Kasumi-1 (cell line): ENCODE measurements at places on chromosomes 3 and 15.

GRCh38 chr3:47261301-47261700 is 21.3 kb downstream of the KIF9 start:
- DNase-seq, result no peak

DNA sequence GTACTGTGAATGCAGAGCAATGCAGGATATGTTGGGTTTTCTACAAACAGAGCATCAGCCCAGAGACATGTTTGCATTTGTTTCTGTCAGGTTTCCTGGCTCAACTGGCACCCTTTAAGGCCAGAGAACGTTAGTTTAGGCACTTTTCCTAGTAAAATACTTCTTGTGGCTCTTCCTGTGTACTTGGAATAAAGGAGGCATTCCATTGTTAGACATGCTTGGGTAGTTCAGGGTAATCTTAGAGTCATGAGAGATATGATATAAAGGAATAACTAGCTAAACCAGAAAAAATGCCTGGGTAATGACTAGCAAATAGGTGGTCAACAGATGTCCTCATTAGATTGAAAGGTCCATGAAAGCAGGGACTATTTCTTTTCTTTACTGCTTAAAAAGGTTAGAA is 60.4 kb upstream of the RBM5 start:
- no peak for DNase-seq

- no peak for DNase-seq
These were observed 151.3 kb upstream of the LPP start for GRCh38 chr3:188002626-188003138.

GRCh38 chr3:101065962-101066361 is 72.7 kb upstream of the ABI3BP start:
- no peak for DNase-seq

DNA sequence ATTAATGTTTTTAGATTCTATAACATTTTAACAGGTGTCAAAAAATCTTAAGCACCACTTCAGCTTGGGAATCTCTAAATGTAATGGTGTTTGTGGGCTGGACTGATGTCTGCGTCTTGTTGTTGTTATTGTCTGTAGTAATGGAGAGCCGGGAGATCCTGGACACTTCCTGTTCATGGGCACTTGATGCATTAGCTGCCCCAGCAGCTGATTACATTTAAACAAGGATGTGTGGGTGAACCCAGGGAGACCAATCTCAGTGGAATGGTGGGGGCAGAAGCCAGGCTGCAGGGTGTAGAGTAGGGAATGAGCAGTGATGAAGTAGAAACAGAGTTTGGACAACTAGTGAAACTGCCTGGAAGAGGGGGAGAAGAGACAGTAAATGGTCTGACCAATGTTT is 7.8 kb downstream of the CCR5AS start:
- no peak for DNase-seq

DNA sequence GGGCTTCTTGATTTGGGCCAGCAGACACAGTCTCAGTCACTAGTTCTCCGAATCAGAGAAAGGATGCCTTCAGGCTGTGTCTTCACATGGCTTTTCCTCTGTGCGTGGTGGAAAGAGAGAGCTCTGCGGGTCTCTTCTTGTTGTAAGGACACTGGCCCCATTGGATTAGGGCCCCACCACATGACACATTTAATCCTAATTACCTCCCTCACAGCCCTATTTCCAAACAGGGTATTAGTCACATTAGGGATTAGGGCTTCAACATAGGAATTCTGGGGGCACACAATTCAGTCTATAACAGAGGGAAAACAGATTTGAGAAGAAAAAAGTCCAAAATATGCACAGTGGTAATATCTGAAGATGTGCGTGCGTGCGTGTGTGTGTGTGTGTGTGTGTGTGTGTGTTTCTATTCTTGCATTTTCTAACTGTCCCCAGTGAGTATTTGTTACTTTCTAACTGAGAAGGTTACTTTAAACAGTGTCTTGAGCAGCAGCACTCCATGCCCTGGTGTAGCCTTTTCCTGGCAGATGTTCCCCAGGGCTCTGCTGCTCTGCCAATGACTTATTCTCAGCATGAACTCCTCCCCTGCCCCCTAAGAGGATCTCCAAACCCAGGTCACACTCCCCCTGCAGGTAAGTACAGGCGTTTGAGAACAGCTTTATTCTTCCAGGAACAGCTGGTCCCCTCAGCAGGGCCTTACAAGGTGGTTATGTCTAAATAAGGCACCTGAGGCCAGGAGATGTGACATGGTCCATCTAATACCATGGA is 72.9 kb downstream of the RPL39L start:
- peak; percentile 69 for DNase-seq

DNA sequence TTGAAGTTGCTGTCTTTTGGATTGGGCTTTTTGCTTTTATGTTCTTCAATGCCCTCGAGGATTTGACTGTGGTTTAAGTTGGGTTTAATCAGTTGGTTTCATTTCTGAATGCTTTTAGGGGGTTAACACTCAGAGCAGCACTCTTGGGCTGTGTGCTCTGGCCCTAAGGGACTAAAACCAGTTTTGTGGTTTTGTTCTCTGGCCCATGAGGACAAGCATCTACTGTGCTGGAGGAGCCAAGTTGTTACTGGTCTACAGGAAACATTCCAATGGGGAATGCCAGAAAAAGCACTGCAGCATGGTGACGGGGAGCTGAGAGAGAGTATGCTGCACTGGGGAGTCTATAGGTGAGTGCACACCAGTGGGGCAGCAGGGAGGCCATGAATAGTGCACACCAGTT is 596.9 kb downstream of the ZBBX start:
- no peak for DNase-seq

DNA sequence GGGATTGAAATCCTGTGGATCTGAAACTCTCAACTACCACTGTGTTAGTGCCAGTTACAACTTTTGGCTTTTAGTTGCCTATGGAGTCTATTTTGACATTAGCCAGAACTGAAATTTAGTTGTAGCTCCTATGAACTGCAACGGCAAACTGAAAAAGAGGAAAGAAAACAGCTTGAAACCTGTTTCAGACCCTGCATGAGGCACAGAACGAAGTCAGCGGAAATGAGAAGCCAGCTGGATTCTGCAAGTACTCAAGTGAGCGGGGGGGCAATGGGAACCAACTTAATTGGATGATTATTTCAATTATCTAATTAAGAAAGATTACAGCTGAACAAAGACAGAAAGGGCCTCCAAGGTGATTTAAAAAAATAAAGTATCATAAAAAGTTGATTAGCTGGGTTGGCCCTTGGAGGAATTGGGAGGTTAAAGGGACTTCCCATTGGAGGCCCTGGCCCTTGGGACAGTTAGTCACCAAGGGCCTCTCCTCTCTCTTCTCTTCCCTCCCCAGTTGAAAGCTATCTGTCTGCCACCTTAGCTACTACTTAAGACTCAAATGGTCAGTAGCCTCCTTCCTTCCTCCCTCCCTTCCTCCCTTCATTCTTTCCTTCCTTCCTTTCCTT is 352.1 kb downstream of the SHQ1 start:
- DNase-seq, result no peak

DNA sequence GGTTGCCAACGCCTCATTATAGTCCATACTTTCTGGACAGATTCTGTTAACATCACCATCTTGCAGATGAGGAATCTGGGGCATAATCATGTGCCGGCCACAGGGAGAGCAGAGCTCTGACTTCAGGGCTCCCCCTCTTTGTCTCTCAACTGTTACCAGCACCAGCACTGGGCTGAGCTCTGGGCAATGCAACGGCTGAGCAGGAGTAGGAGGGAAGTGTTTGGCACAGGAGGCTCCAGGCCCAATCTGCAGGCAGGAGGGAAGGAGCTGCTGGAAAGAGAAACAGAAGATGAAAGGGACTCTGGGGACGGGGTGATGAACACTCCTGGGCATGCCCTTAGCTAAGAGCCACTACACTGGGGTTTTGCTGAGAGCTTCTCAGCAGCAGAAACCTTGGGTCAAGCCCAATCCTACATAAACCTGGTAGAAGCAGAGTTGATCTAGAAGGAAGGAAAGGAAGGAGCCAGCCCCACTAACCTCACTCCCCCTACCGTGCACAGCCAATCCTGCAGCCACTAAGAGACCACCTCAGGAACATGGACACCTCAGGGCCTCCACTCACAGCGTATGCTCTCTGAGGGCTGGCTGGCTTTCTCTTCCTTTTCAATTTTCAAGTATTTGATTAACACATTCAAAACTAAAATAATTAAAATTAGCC is 73.1 kb upstream of the SPATA12 start:
- peak; percentile 52 for DNase-seq

GRCh38 chr3:103337179-103337845 is 902.5 kb downstream of the ZPLD1 start:
- no peak for DNase-seq

DNA sequence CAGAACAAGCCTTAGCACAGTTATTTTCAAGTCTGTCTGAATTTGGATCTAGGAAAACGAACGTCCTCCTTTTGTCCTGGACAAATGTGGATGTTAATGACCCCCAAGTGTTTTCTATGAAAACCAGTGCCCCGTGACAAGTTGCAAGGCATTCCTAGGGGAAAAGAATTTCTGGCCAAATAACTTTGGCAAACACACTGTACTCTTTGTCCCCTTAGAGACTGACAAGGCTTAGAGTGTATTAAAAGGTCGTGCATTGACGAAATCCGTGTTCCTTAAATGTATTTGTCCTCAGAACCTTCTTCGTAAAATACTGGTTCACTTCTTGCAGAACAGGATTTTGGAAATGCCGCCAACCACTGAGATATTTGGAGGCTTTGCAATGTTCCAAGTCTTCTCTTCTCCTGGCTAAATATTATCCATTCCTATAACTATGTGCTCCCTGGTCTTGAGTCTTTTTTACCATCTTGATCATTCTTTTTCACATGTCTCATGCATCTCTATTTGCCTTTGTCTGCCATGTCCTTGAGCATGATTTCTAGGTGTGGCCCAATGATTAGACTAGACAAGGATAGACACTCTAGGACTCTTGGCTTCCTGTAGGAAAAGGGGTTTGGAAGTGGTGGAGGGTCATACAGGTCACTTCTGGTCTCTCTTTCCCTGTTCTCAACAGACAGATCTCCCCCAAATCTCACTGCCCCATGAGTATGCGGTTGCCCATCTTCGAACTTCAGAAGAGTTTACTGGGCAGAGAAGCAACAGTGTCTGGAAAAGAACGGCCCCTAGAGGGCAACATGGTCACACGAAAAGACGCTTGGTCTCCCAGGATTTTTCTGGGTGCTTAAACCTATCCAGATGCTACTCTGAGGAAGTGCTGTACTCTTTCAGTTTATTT is 117.5 kb downstream of the EDEM1 start:
- DNase-seq, result peak; percentile 81

DNA sequence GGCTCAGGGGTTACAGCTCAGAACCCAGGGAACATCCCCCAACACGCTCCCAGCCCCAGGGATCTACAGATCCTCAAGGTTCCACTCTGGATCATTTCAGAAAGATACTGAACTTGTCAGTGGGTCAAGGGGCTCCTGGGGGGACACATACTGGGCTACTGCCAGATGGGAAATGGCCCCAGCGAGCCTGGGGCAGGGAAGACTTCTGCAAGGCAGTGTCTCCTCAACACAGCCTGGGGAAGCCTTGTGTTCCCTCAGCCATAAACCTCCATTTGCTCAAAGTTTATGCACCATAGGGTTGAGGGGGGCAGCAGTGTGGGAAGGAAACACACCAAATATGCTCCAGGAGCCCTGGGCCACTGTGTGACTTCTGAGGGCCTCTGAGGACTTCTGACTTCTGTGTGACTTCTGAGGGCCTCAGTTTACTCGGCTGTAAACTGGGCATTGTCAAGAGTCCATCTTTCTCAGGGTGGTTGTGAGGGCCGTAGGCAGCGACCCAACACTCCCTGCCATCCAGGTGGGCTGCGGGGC is 58.4 kb downstream of the IQSEC1 start:
- no peak for DNase-seq
